ENCODE measurements at places on chromosomes 16 and 17.

GRCh38 chr16:89855301-89855945 lies 18.0 kb upstream of the TCF25 start:
- no peak for DNase-seq

DNA sequence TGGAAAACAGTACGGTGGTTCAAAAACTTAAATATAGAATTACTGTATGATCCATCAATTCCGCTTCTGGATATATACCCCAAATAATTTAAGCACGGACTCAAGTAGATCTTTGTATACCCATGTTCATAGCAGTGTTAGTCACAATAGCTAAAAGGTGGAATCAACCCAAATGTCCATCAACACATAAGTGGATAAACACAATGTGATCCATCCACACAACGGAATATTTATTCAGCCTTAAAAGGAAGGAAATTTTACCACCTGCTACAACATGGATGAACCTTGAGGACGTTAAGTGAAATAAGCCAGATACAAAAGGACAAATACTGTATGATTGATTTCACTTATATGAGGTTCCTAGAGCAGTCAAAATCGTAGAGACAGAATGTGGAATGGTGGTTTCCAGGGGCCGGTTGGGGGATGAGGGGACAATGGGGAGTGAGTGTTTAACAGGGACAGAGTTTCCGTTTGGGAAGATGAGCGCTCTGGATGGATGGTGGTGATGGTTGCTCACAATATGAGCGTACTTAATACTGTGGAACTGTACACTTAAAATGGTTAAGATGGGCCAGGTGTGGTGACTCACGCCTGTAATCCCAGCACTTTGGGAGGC lies 5.4 kb upstream of the RNF222 start:
- DNase-seq = no peak

DNA sequence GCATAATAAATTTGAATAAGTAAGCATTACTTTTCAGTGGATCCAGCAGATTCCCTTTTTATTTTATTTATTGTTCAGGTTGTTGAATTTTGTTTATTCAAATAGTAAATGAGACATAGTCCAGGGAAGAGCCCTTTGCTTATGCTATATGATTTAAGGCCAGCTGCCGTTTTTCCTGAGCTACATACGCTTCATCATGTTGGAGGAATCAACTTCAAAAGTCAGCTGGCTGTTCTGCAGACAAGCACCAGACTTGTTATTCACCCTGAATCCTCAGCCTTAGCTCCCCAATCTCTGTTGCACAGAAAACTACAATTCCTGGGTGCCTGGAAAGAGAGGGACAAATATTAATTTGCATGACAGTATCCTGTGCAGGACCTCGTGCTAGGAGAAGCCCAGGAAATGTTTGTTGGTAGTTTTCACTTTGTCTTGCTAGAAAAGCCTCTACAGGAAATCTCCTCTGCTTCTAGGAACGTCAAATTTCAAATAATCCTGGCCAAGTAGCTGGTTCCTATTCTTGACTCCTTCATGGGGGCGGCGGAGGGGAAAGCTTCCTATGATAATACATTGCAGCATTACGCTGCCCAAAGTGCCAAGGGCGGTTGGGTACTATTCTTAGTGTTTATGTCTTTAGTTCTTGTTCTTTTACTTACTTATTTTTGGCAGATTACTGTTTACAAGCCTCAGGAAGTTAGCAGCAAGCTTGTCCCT lies 101.6 kb downstream of the PRKCA start:
- no peak for DNase-seq

GRCh38 chr16:24728891-24729242 lies 584 bp upstream of the TNRC6A start:
- no peak for DNase-seq

DNA sequence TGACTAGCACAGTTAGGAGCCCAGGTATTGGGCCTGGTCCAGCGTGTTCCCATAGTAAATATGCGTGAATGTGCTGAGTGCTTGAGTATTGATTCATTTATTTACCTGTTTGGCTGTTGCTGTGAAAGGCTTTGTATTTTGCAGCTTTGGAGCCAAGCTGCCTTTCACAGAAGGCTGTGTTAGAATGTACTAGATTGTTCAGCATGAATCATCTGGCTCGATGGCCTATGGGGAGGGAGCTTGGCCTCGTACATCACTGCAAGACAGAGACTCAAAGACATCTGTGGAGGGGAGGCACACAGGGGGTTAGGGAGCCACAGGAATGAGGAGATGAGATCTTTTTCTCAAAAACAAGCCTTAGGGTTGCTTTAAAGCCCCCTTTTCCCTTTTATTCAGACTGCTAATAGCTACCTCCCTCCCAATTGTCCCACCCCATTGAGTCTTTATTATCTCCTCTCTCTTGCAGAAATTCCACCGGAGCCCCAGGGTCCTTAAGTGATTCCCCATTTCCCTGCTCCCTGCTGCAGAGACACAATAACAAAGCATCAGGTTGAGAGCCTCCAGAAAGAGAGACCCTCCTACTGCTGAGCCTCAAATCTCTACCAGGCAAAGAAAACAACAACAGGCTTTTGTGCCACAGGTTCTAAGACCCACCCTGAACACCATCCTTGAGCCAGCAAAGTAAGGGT lies 307.2 kb downstream of the ABCC12 start:
- DNase-seq = no peak
